Activated CD4-positive, alpha-beta T cell treated with anti-CD3 and anti-CD28 coated beads for 1 hour (primary cell): ENCODE measurements at places on chromosomes 3 and 15.

- DNase-seq: no peak
Measured at GRCh38 chr3:46904303-46905212, 27.0 kb downstream of the PTH1R start.

DNA sequence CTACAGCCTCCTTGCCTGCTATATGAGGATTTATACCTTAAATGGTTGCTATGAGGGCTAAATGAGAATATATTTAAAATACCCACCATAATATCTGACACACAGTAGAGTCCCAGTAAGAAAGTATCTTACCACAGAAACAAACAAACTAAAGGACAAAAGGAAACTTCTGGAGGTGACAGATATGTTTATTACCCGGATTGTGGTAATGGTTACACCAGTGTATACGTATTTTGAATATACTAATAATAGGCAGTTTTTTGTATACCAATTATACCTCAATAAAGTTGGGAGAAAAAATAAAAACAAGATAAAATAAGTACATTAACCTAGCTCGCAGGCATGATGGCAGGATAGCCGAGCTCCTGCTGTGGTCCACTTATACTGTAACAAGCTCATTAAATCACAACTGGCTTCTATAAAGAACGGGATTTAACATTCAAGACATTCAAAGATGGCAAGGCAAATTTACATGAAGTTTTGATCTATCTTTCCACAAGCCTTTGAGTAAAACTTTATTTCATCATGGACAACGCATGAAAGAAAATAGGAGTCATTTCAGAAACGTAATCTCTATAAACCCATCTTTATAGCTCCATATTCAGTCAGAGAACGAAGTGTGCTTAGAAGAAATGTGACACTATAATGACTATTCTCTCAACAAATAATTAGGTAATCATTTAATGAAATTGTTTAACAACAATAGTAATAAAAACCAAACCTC lies 1.5 kb downstream of the RPN1 start:
- no peak for DNase-seq

- no peak for DNase-seq
Measured at GRCh38 chr3:53051929-53052328, 6.1 kb upstream of the SFMBT1 start.

DNA sequence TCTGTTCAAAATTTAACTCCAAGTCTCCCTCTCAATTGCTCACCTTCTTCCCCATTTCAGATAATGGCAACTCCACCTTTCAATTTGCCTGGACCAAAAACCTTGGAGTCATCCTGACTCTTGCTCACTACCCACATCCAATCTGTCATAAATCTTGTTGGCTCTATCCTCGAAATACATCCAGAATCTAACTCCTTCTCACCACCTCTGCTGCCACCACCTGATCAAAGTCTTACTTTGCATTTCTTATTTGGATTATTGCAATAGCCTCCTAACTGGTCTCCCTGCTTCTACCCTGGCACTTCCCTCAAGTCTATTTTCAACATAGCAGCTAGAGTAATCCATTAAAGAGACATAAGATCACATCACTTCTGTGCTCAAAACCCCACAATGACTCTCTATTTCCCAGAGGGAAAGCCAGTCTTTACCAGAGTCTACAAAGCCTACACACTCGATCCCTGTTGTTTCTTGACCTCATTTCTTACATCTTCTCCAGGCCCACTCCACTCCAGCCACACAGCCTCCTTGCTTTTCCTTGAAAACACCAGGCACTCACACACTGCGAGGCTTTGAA lies 86.6 kb downstream of the GPR156 start:
- DNase-seq: no peak

DNA sequence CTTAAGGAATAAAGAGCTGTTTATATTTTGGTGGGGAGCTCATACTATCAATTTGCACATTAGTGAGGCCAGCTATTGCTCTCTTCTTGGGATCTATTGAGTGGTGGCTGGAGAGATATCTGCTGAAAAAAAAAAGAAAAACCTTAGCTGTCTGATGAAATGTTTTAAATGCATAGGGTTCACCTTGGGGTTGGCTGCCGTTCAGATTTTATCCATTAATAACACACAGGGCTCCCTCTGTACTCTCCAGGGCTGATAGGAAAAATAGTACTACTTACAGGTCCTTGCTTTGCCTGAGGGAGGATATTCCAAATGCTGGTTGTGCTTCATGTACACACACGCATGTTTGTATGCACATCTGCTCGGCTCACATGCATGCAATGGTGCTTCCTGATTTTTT lies 803.7 kb downstream of the MCTP2 start:
- no peak for DNase-seq
